SHP77 (cell line): ENCODE measurements at places on chromosomes 7 and 10.
A peak's percentile ranks its signal among the peaks of the same experiment; 100 is the strongest.

- DNase-seq: no peak
Observed at GRCh38 chr10:27449571-27449970, 54.5 kb upstream of the RAB18 start.

- no peak for DNase-seq
Observed at GRCh38 chr7:10977113-10977512, 3.4 kb downstream of the PHF14 start.

GRCh38 chr7:36765605-36766004, 41.3 kb upstream of the AOAH start:
- DNase-seq: no peak

DNA sequence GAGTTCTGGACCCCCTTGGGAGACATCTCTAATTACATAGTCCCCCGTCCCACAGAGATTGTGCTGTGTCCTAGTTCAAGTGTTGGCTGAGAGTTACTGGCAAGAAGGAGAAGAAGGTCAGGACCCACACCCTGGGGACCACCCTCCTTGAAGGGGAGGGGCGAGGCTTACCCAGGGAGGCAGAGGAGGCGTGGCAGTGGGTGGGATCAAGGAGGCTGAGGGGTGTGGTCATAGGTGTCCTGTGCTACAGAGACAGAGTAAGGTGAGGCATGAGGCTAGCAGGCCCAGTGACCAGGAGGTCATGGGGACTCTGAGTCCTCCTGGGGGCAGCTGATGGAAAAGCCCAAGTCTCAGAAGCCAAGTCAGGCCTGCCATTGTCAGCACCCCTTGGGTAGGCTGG, 29.4 kb upstream of the ADCYAP1R1 start:
- no peak for DNase-seq

DNA sequence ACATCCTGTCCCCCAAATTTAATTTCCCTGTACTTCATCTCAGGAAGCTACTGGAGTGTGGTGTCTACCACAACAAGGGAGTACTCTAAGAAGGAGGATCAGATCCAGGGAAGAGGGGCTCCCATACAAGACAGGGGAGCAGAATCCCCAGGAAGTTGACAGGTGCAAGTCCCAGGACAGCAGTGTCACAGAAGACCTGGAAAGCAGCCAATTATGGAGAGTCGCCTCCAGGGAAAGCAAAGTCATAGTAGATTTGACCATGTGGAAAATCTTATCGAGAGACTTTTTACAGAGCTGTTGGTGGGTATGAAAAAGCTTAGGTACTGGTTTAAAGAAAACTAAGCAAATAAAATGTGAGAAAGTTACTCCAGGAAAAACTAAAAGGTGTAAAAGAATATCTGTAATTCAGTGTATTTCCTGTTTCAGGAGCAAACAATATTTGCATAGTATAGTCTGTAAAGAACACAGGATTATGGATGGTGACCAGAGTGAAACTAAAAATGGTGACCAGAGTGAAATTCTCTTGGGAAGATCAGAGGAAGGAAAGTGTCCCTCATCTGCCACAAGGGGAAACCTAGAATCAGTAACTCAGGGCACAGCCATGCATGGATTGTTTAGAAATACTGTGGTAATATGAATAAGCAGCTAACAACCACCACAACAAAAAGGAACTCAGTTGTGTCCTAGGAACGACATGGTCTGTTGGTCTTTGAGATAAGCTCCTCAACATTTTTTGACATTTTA, 44.5 kb downstream of the LANCL2 start:
- peak; percentile 67 for DNase-seq

- no peak for DNase-seq
Observed at GRCh38 chr10:75117995-75118394, 6.5 kb downstream of the SAMD8 start.

DNA sequence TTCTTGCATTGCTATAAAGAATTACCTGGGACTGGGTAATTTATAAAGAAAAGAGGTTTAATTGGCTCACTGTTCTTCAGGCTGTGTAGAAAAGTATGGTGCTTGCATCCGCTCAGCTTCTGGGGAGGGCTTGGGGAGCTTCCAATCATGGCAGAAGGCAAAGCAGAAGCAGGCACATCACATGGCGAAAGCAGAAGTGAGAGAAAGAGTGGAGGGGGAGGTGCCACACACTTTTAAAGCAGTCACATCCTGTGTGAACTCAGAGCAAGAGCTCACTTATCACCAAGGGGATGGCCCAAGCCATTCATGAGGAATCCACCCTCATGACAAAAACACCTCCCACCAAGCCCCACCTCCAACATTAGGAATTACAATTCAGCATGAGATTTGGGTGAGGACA, 303.5 kb downstream of the OTUD1 start:
- no peak for DNase-seq

DNA sequence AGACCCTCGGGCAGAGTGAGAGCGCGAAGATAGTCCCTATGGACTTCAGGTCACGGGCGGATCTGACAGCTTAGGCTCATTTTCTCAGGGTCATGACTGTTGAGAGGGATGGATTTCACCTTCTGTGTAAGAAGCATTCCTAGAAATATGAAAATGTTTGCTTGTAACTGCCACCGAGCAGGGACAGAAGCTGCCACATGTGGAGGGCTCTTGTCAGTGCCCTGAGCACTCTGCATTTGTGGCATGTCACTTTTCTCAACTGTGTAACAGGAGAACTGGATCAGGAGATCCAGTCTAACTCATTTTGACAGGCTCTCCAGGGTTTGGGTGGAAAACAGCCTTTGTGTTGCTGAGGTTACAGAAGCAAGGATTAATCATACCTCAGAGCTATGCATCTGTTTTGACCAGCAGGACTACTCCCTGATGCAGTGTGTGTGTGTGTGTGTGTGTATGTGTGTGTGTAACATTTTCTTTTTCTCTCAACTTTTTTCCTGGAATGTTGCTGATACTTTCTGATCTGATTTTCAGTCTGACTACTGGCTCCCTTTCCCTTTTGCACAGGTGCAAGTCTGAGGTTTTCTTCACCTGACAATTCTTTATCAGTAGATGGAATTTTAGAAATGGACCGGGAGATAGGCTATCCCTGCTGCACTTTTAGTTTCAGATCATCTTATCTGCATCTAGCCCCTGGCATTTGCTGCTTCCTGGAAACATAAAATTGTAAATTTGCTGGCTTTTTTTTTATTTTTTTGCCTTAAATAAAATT, 183.3 kb downstream of the STK31 start:
- DNase-seq: no peak

DNA sequence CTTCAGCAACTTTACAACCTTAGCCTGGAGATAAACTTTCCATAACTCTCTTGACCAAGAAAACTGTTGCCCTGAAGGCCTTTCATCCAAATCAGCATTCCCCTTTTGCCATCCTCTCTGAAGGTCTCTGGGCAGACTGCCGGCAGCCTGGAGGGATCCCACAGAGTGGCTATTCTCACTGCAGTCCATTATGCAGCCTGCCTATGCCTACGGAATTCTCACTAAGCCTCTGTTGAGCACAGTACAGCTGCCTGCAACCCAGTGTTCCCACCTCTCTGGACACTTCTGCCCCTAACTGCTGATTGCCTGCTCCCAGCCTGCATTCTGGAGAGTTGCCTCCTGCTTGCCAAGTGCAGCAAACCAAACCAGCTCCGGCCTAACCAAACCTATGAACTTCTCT, 548.9 kb upstream of the STEAP1 start:
- DNase-seq: no peak

DNA sequence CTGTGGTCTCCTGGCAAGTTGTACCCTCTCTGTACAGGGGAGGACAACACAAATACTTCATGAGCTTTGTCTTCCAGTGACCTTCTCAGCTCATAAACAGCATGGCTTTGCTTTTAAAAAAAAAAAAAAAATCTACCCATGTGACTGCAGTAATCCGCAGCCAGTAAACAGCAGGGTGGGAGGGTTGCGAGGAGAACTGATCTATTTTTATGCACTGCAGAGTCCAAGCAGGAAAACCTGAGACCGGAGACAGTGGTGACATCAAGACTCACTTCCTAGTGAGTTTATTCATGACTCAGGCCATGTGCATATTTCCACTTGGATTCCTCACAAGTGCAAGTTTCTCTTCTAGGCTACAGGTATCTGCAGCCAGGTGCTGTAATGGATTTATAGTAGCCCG, 127.9 kb downstream of the NRF1 start:
- DNase-seq: no peak

DNA sequence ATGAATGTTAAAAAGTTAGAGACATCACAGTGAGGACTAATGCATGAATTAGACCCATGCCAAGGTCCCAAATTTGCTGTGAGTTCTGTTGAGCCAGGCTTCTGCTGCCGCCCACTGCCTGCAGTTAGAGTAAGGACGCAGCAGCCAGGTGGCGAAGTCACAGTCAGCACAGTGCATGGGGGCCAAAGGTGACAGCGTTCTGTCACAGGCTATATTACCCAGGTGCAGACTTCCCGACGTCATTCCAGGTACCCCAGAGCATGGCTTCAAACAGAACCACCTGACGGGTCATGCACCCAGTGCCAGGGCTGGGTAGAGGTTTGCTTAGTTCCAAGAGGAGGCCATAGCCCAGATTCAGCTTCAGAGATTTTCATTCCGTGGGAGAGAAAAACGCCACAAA, 33.9 kb upstream of the HMX3 start:
- no peak for DNase-seq

GRCh38 chr10:123475466-123475865, 190.7 kb upstream of the GPR26 start:
- DNase-seq: no peak

DNA sequence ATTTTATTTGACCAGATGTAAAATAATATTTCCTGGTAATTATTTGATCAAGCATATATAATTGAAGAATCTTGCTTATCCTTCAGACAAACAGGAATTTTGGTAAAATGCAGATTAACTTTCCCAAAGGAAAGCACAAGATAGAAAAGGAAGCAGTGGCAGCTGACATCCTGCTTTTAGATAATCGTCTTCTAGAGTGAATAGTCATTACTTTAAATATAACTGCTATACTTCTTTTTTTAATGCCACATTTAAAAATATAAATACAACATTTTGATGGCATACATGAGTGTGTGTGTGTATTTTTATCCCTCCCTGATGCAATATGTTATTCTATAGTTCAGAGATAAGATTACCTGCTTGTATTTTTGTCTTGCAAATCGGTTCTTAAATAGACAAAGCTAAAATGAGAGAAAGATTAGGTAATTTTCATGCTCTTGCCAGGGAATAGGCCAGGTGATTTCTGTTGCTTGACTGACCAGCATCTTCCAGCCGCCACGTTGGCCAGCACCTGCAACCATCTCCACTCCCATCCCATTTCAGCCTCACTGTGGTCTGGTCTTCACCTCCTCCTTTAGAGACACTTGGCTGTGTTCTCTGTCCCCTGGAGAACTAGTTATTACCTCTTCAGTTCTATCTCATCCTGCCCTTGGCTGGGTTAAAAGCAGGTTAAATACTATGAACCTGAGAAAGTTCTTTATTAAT, 58.1 kb downstream of the MDFIC start:
- no peak for DNase-seq

DNA sequence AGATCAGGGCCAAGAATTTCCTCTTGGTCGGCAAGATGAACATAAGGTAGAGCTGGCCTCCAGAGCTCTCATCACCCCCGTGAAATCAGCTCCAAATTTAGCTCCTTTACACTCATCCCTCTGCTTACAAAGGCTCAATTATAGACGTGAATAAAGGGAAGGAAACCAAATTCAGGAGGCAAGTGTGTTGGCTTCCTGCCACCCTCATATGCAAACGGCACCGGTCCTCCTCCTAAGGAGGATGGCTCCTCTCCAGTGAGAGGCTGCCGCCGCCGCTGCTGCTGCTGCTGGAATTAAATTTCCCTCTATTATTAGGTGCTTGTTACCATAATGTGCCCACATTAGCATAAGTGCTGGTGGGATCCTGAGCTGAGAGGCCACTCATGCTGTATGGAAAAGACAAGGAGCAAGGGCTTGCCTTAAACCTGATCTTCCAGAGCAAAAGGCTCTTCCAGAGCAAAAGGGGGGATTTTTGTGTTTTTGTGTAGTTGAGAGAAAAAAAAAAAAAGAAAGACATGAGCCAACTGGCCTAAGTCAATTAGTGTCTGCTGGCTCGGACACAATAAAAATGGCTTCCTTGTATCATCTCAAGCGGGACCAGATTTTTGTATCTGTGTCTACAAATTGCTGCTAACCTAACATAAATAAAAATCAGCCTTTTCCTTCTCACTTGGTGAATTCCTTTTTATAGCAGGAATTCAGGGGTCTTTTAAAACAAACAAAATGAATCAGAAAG, 68.4 kb downstream of the CDHR3 start:
- DNase-seq: no peak

DNA sequence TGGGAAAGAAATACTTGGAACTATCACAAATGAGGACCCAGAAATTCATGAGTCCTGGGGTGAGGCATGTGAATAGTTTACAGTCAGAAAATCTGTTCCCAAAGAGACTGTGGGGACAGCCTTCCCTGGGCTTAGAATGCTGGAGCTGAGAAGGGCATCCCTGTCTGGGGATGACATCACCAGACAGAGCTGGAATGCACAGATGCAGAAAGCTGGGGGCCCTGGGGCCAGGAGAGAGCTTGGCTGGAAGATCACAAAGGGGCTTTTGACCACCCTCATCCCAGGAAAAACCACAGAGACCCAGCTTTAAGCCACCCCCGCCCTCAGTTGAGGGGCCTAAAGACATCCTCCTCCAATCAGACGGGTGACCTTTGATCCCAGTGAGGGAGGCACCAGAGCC, 264.5 kb downstream of the PLXNA4 start:
- DNase-seq: no peak

DNA sequence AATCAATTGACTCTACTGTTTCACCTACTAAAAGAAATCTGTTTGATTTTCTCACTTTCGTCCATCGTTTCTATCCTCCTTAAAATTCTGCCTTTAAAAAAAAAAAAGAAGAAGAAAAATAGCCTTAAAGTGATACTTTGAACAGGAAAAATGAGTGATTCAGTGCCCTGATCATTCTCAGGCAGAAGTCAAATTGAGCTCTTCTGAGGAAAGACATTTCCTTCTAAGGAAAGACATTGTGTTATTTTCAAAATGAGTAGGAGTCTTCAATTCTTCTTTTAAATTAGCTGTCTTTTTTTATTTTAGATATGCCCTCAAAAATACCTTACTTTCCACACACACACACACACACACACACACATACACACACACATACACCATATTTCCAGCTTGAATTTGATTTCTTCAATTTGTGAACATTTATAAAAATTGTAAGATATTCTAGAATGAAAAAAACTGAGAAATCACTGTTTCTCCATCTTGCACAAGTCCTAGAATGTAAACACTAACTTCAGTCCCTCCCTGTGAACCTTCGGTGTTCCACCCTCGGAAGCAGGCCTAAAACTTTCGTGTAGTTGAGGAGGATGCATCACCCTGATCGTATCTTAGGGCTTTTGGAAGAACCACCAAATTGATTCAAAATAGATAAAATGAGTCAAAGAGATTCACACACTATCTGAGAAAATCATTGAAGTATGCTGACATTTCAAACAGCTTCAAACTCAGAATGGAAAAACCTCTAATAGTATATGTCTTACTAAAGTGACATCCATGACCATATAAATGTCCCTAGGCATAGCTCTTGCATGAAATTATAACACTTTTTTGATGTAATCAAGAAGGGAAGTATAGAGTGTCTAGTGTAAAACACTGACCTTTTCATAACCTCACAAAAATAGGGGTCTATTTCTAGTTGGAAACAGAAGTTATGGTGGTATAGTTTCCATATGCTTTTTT, 270.8 kb downstream of the GATA3 start:
- DNase-seq: no peak

GRCh38 chr7:28132959-28133870, 47.4 kb downstream of the JAZF1 start:
- DNase-seq: no peak

- no peak for DNase-seq
Observed at GRCh38 chr10:103836861-103837260, 18.5 kb downstream of the SH3PXD2A start.

- no peak for DNase-seq
Observed at GRCh38 chr10:10320956-10321355, 696.7 kb upstream of the CELF2 start.
